ENCODE measurements at places on chromosomes 4 and X.

- no peak for DNase-seq
Observed at GRCh38 chrX:66410806-66411205, 228.1 kb downstream of the EDA2R start.

DNA sequence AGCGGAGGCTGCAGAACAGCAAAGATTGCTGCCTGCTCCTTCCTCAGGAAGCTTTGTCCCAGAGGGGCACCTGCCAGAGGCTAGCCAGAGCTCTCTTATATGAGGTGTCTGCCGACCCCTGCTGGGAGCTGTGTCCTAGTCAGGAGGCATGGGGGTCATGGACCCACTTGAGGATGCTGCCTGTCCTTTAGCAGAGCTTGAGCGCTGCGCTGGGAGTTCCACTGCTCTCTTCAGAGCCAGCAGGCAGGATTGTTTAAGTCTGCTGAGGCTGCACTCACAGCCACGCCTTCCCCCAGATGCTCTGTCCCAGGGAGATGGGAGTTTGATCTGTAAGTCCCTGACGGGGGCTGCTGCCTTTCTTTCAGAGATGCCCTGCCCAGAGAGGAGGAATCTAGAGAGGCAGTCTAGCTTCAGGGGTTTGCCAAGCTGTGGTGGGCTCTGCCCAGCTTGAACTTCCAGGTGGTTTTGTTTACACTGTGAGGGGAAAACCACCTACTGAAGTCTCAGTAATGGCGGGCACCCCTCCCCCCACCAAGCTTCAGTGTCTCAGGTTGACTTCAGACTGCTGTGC is 10.9 kb downstream of the DCK start:
- no peak for DNase-seq

- no peak for DNase-seq
Observed at GRCh38 chr4:78311306-78311705, 240.3 kb upstream of the ANXA3 start.

DNA sequence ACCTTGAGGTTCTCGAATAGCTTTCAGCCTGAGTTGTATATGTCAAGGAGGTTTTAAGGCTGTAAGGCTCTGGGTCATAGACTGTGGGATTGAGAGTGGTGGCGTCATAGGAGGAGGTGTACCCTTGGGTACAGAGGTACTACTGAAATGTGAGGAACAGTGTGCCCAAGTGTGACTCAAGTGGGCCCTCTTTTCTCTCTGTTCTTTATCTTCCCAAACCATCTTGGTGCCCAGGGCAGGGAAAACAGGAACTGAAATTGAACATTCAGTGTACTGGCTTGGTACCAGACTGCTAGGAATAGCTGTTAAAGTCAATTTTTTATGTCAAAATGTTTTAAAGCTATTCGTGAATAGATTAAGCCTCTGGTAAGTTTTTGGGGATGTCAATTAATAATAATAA is 136.2 kb upstream of the RPS6KA3 start:
- no peak for DNase-seq

- DNase-seq: no peak
Observed at GRCh38 chr4:147059064-147059731, 113.5 kb upstream of the TTC29 start.

DNA sequence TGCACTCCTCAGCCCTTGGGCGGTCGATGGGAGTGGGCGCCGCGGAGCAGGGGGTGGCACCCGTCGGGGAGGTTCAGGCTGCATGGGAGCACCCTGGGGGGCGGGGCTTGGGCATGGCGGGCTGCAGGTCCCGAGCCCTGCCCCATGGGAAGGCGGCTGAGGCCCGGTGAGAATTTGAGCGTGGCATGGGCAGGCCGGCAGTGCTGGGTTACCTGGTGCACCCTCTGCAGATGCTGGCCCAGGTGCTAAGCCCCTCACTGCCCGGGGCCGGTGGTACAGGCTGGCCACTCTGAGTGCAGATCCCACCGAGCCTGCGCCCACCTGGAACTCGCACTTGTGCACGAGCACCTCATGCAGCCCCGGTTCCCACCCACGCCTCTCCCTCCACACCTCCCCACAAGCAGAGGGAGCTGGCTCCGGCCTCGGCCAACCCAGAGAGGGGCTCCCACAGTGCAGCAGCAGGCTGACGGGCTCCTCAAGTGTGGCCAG is 556.3 kb downstream of the GALNTL6 start:
- DNase-seq: no peak

DNA sequence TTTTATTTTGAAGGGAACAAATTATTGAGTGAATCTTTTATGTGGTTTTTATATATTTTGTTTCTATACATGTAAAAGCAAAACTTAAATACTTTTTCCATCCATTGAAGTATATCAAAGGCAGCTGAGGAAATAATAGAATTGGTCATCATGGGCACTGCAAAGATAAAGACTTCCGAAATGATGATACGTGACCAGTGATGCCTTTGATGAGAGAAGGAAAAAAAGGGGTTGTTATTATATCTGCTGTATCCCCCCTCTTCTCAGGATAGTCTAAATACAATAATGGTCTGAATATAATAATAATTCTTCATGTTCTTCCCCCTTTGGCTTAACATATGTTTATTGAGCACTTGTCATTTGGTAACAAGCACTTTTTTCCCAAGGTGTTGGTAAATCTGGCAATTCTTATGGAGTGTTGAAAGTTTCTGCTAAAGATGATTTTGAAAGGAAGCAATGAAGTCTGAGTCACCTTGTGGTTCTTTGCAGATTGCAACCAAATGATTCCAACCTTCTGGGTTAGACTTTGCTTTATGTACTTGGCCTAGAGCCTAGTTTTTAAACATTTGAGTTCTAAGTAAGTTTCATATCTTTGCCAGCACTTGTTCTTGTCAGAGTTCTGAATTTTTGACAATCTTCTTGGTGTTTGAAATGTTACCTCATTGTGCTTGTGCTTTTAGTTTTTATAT is 60.8 kb downstream of the USP9X start:
- no peak for DNase-seq

GRCh38 chr4:76655566-76656479 is 220.8 kb downstream of the SHROOM3 start:
- DNase-seq: no peak
